ENCODE measurements at places on chromosomes 13 and 19.
A peak's percentile ranks its signal among the peaks of the same experiment; 100 is the strongest.

GRCh38 chr13:36736119-36736726, 62.4 kb downstream of the SERTM1 start:
- no peak for DNase-seq

GRCh38 chr13:66036636-66037035, 1193.5 kb downstream of the PCDH9 start:
- DNase-seq = no peak

DNA sequence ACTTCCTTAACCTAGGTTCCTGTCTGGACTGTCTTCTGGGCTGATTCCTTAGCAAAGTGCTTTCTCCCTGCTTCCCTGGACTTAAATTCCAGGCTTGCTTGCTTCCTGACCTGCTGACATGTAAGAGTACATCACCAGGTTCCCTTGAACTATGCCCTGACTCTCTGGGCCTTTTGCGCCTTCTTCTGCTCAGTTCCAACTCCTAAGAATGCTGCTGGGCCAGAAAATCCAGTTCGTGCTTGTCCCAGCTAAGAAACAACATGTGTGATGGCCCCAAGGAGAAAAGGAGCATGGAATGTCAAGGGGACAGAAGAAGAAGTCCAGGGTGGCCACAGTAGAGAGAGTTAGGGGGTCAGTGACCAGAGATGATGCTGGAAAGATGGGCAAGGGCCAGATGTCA, 42.6 kb upstream of the MBNL2 start:
- no peak for DNase-seq

- no peak for DNase-seq
Observed at GRCh38 chr13:99967498-99967868, 4.1 kb downstream of the ZIC5 start.

DNA sequence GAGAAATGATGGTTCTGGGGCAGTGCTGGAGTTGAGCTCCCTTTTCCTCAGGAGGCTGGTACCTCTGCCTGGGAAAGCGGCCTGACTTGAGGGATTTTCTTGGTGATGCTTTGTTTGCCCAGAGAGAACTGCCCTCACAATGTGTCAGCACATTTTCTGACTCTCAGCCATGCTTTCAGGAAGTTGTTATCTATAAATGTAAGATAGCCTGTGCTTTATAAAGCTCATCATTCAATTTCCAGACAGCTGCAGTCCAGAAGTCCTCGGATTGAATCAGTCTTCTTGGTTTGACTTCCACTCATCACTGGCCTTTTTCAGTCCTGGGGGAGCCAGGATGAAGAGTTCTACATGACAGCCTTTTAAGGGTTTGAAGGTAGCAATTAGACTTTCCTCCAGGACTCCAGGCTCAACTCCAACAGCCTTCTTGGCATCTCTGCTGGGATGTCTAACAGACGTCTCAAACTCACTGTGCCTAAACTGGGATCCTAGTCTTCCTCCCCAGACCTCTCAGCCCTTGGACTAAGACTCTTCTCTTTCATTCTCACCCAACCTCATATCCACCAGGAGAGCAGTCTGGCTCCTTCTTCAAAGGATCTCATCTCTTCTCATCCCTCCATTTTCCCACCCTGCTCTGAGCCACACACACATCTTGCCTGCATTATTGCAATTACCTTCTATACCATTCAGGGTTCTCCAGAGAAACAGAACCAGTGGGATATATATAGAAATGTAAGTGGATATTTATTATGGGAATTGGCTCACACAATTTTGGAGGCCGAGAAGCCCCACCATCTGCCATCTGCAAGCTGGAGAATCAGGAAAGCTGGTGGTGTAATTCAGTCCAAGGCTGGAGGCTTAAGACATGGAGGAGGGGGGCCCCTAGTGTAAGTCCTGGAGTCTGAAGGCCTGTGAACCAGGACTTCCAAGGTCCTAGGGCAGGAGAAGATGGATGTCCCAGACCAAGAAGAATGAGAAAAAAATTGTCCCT, 13.1 kb downstream of the ERICH6B start:
- DNase-seq = no peak

- no peak for DNase-seq
Observed at GRCh38 chr13:36453516-36453915, 21.2 kb downstream of the CCNA1 start.

DNA sequence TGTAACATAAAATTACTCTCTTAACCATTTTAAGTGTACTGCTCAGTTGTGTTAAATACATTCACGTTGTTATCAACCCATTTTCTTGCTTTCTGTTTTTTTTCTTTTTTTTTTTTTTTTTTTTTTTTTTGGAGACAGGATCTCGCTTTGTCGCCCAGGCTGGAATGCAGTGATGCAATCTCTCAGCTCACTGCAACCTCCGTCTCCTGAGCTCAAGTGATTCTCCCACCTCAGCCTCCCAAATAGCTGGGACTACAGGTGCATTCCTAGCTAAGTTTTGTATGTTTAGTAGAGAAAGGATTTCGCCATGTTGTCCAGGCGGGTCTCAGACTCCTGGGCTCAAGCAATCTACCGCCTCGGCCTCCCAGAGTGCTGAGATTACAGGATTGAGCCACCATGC, 42.5 kb upstream of the C13orf42 start:
- no peak for DNase-seq

DNA sequence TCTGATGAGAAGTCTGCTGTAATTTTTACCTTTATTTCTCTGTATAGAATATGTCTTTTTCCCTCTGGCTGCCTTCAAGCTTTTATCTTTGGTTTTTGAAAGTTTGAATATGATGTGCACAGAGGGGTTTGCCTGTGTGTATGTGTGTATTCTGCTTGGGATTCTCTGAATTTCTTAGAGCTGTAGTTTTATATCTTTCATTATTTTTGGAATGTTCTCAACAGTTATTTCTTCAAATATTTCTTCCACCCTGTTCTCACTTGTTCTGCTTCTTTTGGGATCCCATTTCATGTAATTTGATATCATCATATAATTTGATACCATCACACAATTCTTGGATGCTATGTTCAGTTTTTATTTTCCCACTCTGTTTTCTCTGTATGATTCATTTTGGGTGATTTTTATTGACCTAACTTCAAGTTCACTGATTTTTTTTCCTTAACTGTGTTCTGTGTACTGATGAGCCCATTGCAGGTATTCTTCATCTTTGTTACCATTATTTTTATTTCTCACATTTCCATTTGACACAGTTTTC, 7.5 kb downstream of the COG3 start:
- DNase-seq = no peak

GRCh38 chr13:99496184-99497142, 4.8 kb upstream of the TM9SF2 start:
- DNase-seq = peak; percentile 30

DNA sequence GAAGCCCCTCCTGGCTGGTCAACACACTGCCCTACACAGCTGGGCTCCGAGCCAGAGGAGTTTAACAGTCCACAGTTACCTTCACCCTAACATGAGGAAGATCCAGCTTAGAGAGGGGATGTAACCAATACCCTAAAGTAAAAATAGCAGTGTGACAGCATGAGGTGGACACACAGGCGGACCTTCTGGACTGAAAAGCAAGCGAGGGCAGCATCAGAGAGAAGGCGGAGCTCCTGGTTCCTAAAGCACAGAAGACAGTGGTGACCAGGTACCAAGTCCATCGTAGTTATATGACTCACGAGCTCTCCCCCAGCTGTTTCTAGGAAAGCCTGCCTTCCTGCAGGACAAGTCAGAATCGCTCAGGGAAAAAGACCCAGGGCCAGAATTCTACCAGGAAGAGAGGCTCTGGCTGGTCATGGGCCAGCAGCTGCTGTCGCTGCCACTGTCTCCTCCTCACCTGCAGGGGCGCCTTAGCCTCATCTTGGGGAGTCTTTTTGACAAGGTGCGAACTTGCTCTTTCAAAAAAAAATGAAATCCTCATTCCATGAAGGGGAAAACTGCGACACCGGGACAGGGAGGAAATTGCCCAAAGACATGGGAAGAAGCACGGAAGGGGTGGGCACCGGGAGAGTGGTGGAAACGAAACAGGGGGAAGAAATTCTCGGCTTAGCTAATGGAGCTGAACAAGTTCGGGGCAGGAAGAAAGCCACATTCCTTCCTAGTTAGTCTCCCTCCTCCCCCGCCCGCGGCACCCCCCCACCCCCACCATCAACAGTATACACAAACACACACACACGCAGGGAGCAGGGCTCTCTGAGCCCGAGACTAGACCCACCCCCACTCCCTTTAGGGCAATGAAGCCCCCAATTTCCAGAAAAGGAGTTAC, 1.7 kb downstream of the ELL start:
- no peak for DNase-seq

GRCh38 chr13:102651392-102651791, 43.5 kb downstream of the METTL21C start:
- DNase-seq = no peak

DNA sequence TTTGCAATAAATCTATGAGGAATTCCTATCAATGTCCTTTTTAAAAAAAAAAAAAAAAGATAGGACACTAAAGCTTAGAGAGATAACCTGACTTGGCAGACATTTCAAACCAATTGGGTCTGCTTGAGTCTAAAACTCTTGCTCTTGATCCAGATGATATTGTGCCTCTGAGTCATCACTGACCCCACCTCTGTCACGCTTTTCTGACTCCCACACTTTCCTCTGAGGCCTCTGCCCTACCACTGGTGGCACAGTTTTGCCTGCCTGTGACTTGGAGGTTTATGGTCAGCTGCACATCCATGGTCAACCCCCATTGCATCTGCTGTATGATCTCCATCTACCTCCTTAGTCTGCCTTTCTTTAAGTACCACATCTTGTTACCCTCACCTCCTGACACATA, 328.7 kb downstream of the SPRY2 start:
- no peak for DNase-seq

GRCh38 chr13:106916329-106916976, 348.5 kb upstream of the ARGLU1 start:
- DNase-seq = no peak

DNA sequence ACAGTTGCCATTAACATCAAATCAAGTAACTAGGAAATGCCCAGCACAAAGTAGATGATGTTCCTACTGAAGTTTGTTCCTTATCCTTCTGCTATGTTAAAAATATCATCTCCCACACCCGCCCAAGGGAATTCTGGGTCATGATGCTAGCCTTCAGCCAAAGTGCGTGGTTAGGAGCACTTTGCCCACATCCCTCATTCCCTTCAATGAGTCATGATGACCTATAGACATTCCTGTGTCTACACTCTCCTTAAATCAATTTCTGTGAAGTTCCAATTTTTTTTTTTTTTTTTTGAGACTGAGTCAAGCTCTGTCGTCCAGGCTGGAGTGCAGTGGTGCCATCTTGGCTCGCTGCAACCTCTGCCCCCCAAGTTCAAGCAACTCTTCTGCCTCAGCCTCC, 17.0 kb downstream of the RXFP2 start:
- no peak for DNase-seq

DNA sequence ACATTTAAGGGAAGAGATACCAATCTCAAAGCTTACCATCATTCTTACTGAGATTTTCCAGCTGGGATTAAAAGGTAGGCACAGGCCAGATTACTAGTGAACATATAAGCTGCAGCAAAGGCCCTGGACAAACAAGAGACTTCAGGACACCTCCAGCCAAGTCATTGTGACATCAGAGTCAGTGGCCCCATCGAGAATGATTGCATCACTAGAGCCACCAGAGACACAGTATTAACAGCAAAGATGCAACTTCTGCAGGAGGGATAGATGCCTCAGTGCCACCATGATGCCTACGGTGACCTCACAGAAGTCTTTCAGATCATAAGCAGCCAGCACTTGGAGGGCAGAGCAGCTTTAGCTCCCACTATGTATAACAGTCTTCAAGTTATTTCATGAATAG, 8.6 kb downstream of the RUBCNL start:
- no peak for DNase-seq

GRCh38 chr13:111411919-111412650, 91.6 kb downstream of the TEX29 start:
- DNase-seq = no peak

GRCh38 chr13:113621046-113621445, 36.5 kb downstream of the TFDP1 start:
- no peak for DNase-seq

GRCh38 chr19:6103894-6104293, 6.4 kb downstream of the RFX2 start:
- DNase-seq = no peak

DNA sequence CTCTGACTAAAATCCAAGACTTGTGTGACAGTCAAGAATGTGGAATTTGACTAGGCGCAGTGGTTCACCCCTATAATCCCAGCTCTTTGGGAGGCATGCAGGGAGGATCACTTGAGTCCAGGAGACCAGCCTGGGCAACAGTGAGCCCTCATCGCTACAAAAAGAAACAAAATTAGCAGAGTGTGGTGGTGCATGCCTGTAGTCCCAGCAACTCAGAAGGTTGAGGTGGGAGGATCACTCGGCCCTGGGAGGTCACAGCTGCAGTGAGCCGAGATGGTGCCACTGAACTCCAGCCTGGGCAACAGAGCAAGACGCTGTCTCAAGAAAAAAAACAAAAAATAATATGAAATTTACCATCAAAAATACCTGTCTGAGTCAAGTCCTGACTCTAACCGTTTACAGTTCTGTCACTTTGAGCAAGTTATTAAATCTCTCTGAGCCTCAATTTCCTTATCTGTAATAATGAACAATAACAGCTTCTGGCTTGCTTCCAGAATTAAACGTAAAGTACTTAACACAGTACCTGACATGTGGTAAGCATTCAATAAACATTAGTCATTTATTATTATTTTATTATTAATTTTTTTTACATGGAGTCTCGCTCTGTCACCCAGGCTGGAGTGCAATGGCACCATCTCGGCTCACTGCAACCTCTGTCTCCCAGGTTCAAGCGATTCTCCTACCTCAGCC, 204.6 kb upstream of the TSC22D1 start:
- DNase-seq = no peak

- DNase-seq = no peak
Observed at GRCh38 chr19:47230054-47230920, 712 bp downstream of the BBC3 start.

DNA sequence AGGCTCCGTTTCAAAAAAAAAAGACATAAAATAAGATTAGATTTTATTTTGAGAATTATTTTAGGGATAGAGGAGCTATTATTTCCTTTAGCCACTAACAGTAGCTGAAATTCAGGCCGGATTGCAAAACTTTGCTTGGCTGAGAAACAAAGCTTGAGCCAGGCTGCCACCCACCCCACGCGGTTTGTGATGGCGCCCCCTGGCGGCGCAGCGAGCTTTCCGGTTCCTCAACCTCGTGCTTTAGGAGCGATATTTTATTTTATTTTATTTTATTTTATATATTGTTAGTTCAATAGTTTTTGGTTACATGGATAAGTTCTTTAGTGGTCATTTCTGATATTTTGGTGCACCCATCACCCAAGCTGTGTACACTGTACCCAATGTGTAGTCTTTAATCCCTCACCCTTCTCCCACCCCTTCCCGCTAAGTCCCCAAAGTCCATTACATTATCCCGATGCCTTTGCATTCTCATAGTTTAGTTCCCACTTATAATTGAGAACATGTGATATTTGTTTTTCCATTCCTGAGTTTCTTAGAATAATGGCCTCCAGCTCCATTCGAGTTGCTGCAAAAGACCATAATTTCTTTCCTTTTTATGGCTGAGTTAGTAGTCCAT, 19.8 kb upstream of the CEACAM4 start:
- DNase-seq = no peak

GRCh38 chr19:18603958-18604819, 2.4 kb downstream of the CRLF1 start:
- no peak for DNase-seq
